Caki2 (cell line): ENCODE measurements at places on chromosomes 3 and 15.
A peak's percentile ranks its signal among the peaks of the same experiment; 100 is the strongest.

DNA sequence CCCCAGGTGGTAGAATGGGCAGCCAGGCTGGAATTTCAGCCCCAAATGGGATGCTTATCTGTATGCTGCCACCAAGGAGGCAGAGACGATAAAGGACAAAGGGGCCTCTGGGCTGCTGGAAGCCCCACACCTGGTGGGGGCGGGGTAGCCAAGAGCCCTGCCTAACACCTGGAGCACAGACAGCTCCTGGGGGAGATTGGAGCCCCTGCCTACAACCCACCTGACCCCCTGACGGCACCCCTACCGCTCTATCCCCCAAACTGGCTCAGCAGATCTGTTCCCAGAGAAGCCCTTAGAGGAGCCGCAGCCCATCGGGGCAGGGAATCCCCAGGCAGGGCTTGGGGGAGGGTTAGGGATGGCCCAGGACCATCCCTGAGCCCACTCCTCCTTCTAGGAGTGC, 15.8 kb upstream of the SEMA3F start:
- DNase-seq = no peak

DNA sequence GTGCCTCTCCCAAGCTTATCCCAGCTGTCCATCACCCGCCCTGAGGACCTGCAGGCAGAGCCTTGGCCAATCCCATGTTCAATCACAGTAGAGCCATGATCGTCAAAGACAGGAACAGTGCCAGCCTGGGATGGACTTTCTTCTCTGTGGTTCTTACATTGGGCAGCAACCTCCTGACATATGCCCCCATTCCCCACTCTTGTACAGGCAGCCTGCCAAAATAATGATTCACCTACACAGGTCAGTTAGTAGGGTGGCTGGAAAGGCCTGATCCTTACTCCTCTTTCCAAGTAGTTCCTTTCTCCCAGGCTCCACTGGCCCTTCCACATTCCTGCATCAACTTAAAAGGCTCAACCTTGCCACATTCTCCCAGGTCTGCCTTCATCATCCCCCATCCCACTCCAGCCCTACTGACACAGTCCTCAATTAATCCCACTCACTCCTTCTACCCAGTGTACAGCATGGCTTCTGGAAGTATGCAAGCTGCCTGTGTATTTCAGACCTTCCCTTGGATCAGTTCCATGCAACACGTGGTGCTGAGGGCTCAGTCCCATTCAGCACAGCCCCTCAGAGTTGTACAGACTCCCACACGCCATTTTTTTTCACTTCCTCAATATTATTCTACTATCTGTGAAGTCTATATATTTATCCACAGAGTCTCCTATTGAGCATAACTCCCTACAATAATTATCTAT, 189.8 kb downstream of the NTRK3 start:
- no peak for DNase-seq

DNA sequence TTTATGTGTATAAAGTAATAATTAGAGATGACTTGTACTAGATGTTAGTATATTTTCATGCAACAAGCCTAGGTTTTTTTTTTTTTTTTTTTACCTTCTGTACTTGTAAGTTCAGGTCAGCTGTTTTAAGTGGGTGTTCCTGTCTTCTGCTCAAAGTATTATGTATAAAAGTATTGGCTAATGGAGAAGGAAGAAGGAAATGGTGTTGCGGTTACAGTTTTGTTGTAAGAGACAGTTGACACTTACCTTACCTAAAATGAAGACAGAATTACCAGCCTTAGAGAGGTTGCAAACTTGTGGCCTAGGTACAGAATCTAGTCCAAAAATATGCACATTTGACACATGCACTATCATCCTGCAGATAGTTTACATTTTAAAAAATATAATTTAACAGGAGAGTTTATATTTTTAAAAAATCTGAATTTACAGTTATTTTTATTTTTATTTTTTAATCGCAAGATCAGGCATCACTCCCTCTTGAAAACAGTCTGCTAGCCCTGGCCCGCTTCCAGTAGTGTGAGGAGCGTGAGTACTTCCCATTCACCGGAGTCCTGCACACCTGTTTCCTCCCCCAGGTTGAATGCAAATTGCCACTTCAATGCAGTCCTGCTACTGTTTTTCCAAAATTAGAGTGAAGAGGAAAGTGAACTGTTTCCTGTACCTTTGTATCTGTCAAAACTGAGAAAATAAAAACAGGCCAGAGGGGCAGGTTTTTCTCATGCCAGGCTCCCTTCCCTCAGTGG, 224.3 kb upstream of the SOX2 start:
- no peak for DNase-seq

- no peak for DNase-seq
Observed at GRCh38 chr15:58284293-58284692, 146.1 kb downstream of the AQP9 start.

DNA sequence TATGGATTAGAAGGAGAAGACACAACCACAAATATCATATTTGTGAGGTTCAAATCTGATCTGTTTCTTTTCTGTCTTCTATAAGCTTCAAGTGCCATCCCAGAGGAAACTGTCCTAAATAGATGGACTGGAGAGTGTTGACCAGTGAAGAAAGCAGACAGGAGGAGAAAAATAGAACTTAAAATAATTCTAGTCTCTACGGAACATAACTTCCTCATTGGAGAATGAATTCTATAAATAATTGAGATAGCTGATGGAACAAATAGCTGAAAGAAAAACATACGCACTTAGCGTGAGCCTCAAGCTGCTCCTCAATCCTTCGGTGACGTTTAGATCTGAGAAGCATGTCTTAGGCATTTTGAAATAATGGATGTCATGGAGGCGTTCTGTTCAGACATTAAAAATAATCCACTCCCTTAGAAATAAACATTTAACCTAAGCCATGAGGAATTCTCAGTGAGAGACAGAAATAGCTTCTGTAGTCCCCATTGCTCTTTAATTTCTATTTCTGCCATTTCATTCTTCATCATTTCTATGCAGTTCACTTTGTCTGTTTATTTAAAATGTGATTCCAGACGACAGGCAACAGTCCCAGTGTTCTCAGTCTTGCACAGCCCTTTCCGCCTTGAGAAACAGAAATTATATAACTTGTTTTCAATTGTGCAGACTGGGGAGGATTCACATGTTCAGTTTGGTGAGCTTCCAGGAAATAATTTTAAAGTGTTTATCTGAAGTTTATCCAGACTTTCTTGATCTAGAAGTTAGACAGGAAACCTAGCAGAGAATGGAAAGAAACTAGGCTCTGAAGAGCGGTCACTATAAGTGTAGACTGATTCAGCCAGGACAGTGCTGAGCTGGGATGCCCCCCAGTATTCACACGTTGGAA, 97.3 kb downstream of the NR1D2 start:
- DNase-seq = no peak

- DNase-seq = peak; percentile 88
Observed at GRCh38 chr15:45641374-45641781, 6.5 kb downstream of the SQOR start.

DNA sequence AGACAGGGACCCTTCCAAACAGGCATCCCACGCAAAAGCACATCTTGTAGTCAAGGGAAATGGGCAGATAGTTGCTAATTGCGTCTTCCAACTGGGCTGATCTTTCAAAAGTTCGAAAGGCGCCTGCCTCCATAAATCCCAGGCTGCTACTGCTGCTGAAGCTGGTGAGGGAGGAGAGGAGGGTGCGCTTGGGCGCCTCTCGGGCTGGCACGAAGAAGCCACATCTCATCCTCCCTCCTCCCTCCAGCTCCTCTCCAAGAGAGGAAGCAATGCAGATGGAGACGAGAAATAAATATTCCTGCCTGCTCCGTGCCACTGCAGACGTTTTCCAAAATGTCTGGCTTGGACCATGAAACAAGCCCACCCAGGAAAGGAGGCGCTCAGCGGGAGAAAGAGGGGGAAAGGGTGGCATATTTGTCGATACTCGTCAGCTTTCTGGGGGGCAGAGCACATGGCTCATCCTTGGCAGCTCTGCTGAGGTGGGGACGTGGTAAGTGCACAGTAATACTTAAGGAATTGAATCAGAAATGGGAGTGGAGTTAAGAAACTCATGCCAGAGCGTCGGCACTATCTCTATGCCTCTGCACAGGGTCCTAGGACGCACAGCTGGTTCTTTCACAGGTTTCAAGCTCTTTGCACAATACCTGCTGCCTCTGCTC, 88.9 kb upstream of the FEZF2 start:
- DNase-seq = no peak

DNA sequence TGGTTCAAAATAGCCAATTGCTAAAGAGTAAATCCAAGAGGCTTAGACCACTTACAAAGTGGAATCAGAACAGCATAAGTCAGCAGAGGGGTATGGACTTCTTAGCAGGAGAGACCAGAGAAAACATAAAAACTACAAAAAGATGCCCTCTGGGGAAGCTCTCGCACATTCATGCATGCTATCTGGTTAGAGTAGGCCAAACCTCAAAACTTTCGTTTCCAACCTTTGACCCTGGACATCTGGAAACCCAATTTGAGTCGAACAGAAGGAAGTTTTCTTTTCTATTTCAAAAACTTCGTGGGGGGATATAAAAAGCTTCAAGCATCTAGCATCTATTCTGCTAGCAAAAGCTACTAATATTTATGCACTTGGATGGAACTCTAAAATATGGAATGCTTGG, 523.9 kb upstream of the AGTR1 start:
- no peak for DNase-seq

DNA sequence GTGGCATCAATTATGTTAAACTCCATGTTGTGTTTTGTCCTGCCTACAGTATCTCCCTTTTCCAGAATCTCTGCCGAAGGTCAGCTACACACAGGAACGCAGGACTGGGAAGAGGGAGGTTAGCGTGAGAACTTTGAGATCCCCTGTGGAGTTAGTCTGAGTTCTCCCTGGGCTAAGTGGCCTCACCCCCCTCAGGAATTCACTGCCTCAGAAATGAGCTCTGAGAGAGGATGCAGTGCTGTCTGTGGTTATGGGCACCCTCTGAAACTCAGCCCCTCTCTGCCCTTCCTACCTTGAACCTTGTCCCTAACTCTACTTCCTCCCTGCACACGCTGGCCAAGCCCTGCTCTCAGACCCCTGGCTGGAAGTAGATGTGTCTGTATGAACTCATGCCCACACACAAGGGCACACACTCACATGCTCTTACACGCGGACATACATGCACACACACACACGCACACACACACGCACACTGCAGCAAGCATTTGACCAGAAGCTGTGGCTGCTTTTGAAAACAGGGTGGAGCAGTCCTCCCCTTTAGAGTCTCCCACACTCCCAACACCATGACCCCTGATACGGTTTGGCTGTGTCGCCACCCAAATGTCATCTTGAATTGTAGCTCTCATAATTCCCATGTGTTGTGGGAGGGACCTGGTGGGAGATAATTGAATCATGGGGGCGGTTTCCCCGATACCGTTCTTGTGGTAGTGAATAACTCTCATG, 5.3 kb upstream of the VIPR1 start:
- no peak for DNase-seq

GRCh38 chr3:48151058-48151806, 37.0 kb downstream of the CDC25A start:
- DNase-seq = peak; percentile 68

- DNase-seq = no peak
Observed at GRCh38 chr15:40525855-40526254, 39.0 kb downstream of the CCDC32 start.

GRCh38 chr3:67593761-67594234, 60.6 kb downstream of the SUCLG2 start:
- DNase-seq = peak; percentile 23

- no peak for DNase-seq
Observed at GRCh38 chr3:142267269-142267668, 41.9 kb upstream of the GK5 start.

GRCh38 chr3:152870027-152870426, 35.1 kb downstream of the P2RY1 start:
- peak; percentile 3 for DNase-seq

DNA sequence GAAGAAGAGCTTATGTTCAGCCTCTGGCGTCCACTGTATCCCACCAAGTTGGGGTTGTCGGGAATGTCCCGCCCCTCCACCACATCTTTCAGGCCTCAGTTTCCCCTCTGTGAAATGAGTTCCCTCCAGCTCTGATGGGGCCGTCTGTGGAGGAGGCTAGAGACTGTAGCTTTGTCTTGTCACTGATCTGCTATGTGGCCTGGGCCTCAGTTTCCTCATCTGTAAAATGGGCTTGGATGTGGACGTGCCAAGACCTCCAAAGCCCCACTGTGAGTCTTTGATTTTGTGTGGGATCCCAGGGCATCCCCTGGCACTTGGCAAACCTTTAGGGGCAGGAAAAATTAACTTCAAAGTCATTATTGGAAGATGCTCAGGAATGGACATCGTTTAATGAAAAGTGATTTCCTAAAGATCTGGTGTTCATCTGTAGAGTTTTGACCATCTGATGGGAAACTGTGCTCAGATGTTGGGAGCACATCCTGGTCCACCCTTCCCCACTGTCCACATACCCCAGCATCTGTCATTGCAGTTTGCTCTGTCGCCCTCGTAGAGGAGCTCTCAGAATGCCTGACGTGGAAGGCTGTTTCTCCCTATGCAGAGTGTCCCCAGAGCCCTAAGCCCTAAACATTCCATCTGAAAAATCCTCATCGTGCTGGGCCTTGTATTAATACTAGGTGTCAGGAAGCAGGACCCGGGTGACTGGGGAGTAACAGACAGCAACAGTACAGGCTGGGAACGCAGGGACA, 28.5 kb downstream of the SLC6A6 start:
- DNase-seq = no peak
